Stimulated activated CD8-positive, alpha-beta memory T cell treated with anti-CD3 and anti-CD28 coated beads, Interleukin-12 subunit alpha, Interleukin-12 subunit beta, amount 100 ng/mL, for 1 hour (primary cell): ENCODE measurements at places on chromosomes 11 and 22.

DNA sequence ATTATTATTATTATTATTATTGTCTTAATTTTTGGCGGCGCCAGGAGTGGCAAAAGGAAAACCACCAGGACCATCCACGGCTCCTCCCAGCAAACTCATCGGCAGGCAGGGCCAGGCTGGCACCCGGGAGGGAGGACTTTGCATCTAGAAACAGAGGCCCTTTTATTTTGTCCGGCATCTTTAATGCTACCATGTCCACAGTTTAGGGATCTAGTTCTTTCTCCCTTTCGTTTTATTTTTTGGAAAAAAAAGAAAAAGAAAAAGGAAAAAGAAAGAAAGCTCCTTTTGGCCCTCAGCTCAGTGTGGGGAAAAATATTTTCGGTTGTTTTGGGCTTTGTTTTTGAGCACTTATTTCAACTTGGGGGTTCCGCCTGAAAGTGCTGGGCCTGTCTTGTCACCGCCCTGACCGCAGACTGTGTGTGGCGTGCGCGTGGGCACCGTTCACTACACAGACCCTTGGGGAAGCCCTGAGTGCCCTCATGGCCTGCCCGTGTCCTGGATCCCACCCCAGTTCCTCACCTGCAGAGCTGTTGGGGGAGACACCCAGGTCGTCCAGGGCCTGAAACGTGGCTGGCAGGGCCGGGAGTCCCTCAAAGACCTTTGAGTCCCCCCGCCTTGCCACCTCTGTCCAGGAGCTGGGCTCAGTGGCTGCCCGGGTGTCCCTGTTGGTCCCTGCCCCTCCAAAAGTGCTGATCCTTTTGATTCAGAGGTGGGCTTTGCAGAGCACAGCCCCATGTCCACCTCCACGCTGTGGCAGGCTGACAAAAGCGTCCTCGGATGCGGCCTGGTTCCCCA is 69.1 kb upstream of the PPARA start:
- no peak for DNase-seq

- no peak for DNase-seq
These were observed 786 bp downstream of the RASL10A start for GRCh38 chr22:29314537-29315285.

DNA sequence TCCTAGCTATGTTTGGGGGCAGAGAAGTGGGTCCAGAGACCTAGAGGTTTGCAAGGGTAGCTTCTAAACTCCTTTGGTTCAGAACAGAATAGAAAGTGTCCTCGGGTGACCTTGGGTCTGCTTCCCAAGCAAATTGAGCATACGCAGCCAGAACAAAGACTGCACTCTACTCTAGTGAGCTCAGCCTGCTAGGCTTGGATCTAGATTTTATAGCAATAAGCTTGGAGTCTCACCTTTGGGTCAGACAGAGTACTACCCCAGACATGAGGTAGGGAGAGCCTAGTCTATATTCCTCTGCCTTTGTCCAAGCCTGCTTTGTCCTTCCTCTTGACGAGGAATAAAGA is 52.6 kb upstream of the ELF5 start:
- DNase-seq: no peak

- DNase-seq: no peak
These were observed 50.9 kb downstream of the CDKN1C start for GRCh38 chr11:2834503-2835273.

DNA sequence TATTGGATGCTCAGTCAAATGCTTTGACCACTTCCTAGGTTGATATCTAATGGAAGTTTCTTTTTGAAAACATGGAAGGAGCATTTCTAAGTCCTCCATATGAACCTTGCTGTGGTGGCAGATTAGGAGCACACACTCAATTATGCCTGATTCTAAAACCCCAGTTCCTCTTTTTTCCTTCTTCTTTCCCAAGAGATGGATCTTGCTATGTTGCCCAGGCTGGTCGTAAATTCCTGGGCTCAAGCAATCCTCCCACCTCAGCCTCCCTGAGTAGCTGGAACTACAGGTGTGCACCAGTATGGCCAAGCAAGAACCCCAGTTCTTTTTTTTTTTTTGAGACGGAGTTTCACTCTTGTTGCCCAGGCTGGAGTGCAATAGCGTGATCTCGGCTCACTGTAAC is 3.0 kb downstream of the LYVE1 start:
- DNase-seq: no peak

DNA sequence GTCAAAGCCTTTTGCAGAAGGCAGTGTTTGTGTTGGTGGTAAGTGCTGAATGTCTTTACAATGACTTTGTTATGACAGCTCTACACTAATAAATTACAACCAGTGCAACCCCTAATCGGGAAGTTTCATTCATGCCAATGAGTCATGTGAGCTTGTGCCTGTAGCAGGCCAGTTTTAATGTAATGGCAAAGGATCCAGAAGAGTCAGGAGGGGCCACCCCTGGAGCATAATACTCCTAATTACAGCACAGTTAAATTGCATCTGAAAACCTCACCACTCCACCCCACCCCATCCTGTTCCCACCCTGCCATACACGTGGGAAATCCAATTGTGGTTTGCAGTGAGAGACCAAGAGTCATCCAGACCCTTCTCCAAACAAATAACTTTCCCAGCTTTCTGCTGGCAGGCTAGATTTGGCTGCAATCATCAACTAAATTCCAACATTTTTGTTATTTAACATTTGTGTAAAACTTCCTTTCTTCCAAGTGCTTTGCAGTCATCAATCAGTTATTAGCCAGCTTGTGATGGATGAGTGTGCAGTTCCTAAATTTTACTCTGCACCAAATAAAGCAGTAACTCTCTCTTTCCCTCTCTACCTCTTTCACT is 277.3 kb upstream of the FAT3 start:
- no peak for DNase-seq
